Mucosa of gallbladder (tissue), 1 donor: ENCODE measurements at places on chromosomes 2 and 18. TPM values are rescaled to one million over a fixed set of nuclear protein-coding genes. Genes with fewer than 3 reads are reported as not detected.

- no peak for DNase-seq
Observed at GRCh38 chr2:71003966-71004755, 9.5 kb upstream of the TEX261 start.

DNA sequence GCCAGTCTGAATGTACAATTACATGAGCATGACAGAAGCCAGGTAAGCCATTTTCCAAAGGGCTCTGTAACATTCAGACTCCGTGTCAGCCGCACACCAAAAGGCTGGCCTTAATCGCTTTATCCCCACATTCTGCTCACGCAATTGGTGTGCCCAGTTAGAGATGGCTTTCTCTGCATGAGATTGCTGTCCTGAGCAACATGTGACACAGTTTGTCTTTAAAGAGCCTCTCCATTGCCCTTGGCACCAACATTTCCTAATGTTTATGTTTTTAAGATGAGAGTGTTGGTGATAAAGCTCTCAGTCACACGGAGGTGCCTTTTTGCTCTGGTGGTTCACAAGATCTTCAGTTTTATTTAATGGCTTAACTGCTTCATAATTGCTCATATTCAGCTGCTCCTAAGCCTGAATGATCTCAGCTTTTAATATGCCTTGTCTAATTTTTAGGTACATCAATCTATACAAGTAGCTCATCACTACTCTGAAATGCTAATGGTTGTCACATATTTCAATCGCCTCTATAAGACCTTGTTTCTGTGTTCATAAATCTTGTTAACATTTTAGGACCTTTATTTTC, 164.8 kb upstream of the ACVR2A start:
- no peak for DNase-seq

- no peak for DNase-seq
Observed at GRCh38 chr2:68722712-68723111, 11.9 kb upstream of the ARHGAP25 start.

GRCh38 chr2:67936969-67937368, 125.8 kb downstream of the C1D start:
- no peak for DNase-seq

DNA sequence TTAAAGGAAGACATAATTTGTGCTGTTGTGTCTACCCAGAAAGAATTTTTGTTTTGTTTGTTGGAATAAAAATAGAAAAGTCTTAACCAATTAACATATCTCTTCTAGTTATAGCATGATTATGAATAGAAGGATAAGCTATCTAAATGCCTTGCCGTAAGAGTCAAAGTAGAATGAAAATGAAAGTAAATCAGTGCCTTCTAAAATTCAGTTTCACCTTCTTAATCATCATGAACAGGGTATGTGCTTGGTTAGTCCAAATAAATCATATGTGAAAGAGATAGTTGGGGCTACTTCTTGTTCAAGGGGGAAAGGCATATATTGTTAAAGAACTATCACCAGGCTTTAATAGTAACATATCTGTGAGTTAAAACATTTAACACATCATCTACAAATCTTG, 91.5 kb downstream of the GULP1 start:
- DNase-seq, result no peak

DNA sequence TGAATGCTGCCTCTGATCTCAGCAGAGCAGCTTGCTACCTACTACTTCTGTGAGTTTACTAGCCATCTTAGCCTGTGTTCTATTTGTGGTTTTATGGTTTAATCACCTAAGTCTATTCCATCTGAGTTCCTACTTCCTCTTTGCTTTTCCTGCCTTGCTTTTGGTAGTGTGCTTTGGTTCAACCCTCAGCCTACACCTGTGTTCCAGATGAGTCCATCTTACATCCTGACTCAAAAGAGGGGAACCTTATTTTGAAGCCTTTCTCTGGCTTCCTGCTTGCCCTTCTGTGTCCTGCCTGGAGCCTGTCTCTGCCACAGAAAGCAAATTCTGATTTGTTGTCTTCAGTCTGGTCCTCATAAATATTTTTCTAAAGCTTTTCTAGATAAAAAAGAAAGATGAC, 530.3 kb upstream of the MEX3C start:
- DNase-seq, result no peak

DNA sequence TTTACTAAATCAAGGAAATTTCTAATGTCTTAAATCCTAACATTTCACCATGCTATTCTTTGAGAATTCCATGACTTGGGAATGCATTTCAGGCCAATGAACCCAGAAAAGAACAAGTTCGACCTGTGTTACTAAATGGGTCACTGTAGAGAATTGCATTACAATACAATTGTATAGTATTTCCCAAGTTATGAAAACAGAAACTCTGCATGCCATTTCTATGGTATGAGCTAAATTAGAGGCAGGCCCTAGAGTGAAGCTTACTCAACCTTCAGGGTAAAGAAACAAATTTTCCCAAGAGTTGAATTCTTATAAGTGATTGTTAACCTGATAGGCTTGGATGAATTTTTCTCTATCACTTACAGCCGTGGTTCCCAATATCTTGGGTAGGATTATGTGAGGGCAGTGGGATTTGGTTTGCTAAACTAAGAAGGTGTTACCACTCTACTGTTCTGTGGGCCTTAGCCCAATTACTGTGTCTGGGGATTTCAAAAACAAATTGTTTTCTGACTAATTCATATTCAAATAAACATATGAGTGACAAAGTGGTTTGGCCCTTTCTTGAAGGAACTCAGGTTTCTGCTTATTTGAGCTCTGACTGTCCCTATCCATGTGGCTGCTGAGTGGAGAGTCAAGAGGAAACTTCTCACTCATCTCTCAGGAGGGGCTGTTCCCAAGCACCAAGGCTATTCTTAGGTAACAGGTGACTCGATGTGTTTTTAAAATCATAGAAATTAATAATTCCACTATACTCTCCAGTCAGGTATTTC, 11.2 kb upstream of the SERPINB7 start:
- DNase-seq, result no peak

GRCh38 chr2:108616751-108617161, 82.5 kb downstream of the LIMS1 start:
- DNase-seq, result no peak

GRCh38 chr2:182014284-182014683, 28.6 kb downstream of the PPP1R1C start:
- DNase-seq, result no peak

DNA sequence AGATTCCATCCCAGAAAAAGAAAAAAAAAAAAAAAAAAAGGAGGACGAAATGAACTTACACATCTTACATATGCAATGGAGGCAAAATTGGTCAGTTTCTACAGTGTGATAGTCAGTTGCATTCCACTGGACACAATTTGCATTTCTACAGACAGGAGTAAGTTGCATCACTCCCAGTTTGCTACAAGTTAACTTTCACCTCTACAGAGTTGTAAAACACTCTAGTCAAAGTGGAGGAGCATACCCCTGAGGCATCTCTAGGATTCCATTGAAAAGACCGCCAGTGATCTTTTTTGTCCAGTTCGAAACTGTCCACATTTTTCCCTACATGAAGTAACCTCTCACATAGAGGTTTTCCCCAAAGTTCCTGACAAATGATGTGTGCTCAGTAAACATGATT, 202.8 kb downstream of the VAPA start:
- no peak for DNase-seq

- no peak for DNase-seq
Observed at GRCh38 chr2:107001964-107002696, 116.2 kb upstream of the ST6GAL2 start.

GRCh38 chr18:7618891-7619442, 51.9 kb downstream of the PTPRM start:
- no peak for DNase-seq

DNA sequence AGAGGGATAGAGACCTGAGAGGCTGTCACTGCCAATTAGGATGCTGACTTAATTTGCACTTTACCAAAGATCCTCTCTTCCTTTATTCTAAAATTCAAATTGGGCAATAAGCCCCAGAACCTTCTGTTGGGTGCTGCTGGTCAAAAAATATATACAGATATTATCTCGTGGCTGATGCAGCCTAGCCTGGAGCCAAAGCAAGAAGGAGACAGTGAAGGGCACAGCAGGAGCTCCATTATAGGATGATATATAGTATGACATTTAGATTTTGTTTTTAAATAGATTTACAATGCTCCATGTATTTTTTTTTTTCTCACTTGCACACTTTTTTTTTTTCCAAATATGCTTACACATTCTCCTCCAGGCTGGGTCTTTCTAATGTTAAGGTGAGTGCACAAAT, 579.3 kb downstream of the PIK3C3 start:
- no peak for DNase-seq

DNA sequence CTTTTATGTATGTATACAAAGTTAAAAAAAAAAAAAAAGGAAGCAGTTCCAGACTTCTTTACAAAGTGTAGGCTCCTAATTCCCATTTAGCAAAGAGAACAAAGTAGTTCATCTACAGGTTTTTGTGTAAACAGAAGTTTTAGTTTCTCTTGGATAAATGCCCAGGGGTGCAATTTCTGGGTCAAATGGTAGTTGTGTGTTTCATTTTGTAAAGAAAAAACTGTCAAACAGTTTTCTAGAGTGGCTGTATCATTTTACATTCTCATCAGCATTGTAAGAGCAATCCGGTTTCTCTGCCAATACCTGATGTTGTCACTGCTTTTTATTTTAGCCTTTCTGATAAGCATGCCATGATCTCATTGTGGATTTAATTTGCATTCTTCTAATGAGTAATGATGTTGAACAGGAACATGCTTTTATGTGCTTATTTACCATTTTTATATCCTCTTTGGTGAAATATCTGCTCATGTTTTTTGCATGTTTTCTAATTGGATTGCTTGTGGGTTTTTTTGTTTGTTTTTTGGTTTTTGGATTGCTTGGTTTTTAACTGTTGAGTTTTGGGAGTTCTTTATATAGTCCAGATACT, 16.6 kb upstream of the PSME4 start:
- no peak for DNase-seq

- DNase-seq, result peak; percentile 13
Observed at GRCh38 chr2:142131010-142131669, at the start of gene LRP1B. Gene LRP1B (minus strand): TSS chr2:142131016. CDS start chr2:142130729, 287 bp downstream.

GRCh38 chr2:16548036-16548435, 117.6 kb downstream of the CYRIA start:
- no peak for DNase-seq

DNA sequence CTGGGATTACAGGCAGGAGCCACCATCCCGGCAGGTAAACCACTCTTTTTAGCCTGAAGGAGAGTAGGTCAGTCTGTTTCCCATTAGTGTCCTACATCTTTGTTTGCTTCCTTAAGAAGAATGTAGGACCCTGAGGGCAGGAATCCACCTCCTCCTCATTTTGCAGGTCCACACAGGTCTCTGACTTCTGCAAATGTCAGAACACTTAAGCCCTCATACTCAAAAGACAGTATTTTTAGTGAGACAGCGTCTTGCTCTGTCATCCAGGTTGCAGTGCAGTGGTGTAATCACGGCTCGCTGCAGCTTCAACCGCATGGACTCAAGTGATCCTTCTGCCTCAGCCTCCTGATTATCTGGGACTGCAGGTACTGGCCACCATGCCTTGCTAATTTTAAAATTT, 9.3 kb downstream of the PSTPIP2 start:
- DNase-seq, result no peak

GRCh38 chr18:48824231-48824970, 126.4 kb downstream of the SMAD7 start:
- DNase-seq, result no peak

- no peak for DNase-seq
Observed at GRCh38 chr2:95345081-95345562, 48.0 kb downstream of the KCNIP3 start.

DNA sequence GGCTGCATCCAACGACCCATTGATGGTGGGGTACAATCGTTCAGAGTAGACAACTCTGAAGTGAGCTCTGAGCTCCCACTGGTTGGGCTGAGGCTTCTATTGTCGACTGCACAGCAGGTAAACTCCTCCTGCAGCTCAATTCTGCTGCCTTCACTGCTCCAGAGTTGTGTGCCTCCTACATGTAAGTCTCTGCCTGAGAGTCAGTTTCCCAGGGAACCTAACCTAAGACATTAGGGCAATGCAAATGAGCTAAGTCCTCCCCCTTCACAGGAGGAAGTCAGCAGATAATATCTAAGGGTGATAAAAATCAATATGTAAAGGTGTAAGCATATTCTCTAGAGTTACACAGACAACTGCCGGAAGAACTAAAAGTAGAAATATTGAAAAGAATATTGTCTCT, 22.5 kb upstream of the ACYP2 start:
- peak; percentile 30 for DNase-seq

- no peak for DNase-seq
Observed at GRCh38 chr2:127074358-127074757, 32.6 kb downstream of the BIN1 start.

DNA sequence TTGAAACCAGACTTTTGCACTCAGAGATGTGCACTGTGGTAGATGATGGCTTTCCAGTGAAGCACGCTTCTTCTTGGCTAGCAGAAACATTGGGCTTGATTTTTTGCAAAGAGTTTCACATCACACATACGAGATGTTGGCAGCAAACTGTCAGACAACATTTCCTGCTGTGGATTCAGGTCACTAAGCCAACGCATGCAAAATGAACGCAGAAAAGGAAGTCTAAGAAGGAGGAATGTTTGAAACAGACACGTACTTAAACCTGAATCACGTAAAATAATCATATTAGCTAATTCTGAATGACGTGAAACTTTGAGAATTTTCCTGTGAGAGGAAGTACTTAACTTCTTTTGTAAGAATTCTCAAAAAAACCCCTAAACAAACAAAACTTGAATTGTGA, 88.1 kb downstream of the EPB41L3 start:
- DNase-seq, result no peak

MAP3K19 gene
- not detected for total RNA-seq

STARD6 gene
- not detected for total RNA-seq

LCT gene
- not detected for total RNA-seq

ALK gene
- total RNA-seq, result 0.20 TPM

POTEJ gene
- total RNA-seq, result not detected

FIGN gene
- 5.9 TPM for total RNA-seq

HOXD4 gene
- 1.0 TPM for total RNA-seq

EPB41L3 gene
- total RNA-seq, result 34.0 TPM

TPO gene
- 0.75 TPM for total RNA-seq

BCL2L11 gene
- total RNA-seq, result 19.1 TPM

MAPK4 gene
- 13.5 TPM for total RNA-seq

SOS1 gene
- total RNA-seq, result 42.1 TPM

C1GALT1C1L gene
- 0.92 TPM for total RNA-seq

MAIP1 gene
- total RNA-seq, result 21.9 TPM

CRYGC gene
- not detected for total RNA-seq

TSHZ1 gene
- total RNA-seq, result 32.0 TPM

TRIB2 gene
- total RNA-seq, result 29.1 TPM

RNU2-63P gene
- not detected for total RNA-seq

SERPINB3 gene
- not detected for total RNA-seq
